NCI-H460 (cell line): ENCODE measurements at places on chromosomes 16 and 17. TPM values are rescaled to one million over a fixed set of nuclear protein-coding genes. Genes with fewer than 3 reads are reported as not detected.
A peak's percentile ranks its signal among the peaks of the same experiment; 100 is the strongest.

GRCh38 chr17:4087911-4088693 is 54.7 kb downstream of the ZZEF1 start:
- DNase-seq, result no peak

GRCh38 chr17:41492771-41493170 is 3.1 kb upstream of the KRT36 start:
- no peak for DNase-seq

GRCh38 chr17:63275971-63276745 is 169.9 kb downstream of the CYB561 start:
- peak; percentile 21 for DNase-seq

- DNase-seq, result no peak
These were observed 102.2 kb downstream of the HIC1 start for GRCh38 chr17:2157081-2157480.

DNA sequence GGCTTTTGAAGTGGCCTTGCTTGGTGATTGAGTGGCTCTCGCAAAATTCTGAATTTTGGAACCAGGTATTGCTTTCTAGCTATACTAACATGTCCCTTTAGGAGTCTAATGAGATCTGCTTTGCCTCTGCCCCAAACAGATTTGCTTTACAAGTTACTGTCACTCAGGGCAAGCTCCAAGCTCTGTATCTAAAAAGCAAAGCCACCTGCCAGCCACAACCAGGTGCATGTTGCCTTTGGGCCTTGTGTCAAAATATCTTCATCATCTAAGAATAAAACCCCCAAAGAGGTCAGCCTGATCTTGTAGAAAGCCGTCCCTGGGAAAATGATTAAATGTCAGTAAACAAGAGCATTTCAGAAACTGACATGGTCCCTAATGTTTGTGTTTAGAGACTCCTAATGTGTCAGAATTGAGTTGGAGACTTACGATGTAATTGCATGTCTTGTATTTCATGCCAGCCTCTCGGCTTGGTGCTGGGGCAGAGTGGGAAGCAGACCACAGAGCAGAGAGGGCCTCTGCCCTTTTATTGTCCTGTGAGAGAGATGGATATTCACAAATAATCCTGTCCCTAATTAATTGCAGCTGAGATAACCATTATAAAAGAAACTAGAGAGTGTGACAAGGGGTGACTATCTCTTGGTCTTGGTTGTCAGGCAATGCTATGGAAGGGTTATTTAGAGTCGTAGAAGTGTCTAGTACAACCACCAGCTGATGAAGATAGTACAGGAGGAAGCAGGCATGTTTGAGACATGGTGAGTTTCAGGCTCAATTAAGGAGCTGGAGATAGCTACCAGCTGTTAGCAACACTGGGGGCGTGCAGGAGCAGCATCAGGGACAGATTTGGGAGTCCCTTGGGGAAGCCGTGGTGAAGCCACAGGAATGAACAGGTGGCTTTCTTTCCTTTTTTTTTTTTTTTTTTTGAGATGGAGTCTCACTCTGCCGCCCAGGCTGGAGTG is 90.7 kb downstream of the PITPNC1 start:
- DNase-seq, result no peak

- no peak for DNase-seq
These were observed 6.7 kb upstream of the GUCY2D start for GRCh38 chr17:7995724-7996123.

TSPOAP1 gene
- not detected in 2 replicates for total RNA-seq

DNA sequence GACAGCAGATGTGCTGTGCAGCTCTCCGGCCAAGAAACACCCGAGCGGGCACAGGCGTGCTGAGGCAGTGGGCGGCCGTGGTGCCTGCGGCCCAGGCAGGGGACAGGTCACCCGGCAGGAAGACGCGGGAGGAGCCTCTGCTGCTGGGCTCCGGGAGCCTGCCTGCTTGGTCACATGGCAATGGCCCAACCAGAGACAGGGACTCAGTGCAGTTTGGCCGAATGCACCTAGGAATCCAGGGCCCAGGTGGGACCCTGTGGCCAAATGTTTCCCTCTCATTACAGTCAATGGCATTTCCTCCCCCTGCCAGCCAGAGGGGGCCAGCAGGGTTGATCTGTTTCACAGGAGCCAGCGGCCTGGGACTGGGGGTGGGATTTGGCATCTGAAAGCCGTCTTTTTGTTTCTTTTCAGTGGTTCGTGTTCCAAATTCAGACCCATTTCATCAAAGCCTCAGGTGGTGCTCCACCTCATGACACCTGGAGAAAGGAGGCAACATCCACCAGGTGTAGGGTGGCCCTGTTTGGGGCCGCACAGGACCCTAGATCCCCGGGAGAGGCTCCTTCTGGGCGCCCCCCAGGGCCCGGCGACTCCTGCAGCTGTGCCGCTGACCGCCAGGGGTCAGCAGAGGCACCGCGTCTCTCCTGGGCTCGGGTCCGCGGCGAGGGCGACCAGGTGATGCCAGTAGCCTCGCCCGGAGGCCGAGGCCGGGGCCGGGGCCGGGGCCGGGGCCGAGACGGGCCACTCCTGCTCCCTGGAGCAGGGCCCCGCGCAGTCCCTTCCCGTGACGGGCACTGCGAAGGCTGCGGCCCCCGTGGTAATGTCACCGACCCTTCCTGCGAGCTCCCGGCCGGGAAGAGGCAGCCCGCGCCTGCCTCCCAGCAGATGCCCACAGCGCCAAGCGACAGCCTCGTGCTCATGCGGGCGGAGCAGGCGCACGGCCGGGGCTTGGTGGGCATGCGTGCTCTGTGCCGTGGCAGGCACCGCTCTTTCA is 118.5 kb downstream of the C16orf78 start:
- DNase-seq, result peak; percentile 8

DNA sequence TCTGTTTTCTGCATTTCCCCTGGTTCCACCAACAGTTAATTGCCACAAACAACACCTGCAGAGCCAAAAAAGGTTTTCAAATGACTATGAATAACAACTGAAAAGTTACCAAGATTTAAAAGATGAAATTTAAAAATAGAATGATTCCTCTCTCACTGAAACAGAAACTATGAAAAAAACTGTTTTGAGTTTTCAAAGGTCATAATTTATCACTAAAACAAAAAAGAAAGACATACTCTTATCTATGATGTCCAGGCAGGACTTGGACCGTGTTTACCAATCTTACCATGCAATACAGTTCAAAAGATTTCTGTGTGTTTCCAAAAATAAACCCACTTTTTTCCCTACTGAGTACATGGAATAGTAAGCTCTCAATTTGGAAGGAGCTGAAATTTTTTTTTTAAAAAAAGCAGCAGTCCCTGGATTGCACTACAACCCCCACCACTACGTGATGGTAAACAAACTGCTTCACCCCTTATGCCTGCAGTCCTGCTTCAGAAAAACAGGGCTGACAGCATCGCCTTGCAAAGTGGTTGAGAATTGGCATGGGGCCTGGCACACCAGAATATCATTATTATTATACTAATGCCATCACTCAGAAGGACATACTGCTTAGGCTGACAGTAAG is 8.5 kb downstream of the TXNDC11 start:
- DNase-seq, result no peak

CALB2 gene
- total RNA-seq, result 1.6 TPM in 2 replicates

GRCh38 chr17:80671039-80671824 is 126.6 kb downstream of the RPTOR start:
- no peak for DNase-seq

DNA sequence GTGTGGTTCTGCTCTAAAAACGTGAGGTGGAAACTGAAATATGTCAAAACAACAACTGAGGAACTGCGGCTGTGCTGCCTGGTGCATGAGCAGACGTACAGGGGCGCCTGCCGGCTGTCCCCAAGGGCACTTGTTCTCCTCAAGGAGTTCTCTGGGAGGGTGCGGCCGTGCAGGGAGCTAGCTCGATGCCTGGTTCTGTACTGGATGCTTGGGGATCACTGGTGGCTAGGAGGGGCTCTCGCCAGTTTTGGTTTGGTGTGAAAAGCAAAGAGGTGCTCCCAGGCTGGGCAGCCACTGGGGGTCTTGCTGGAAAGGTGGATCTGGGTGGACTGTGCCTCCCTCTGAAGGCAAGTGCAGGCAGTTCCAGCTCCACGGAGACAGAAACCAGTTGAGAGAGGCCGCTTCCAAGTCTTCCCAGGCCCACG is 41.9 kb upstream of the ATP2A3 start:
- DNase-seq, result no peak

DNA sequence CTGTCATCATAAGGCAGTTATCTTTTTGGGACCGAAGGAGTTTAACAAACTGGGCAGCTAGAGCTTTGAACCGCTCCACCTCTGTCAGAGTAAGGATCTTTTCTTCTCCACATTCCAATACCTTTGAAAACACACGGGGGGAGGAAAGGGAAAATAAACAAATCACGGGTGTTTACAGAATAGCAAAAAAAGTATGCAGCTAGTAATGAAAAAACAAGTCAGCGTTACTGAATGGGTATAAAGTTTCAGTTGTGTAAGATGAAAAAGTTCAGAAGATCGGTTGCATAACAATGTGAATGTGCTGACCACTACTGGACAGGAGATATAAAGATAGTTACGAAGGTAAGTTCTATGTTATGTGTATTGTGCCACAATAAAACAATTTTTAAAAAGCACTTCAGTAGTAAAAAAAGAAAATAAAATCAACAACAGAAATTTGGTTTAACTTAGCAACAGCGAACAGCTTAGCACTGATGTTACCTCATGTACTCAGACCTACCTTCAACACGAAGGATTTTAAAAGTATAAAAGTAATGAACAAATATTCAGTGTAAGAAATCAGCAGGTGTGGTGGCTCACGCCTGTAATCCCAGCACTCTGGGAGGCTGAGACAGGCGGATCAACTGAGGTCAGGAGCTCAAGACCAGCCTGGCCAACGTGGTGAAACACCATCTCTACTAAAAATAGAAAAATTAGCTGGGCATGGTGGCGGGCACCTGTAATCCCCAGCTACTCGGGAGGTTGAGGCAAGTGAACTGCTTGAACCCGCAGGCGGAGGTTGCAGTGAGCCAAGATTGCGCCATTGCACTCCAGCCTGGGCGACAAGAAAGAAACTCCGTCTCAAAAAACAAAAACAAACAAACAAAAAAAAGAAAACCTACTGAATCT is 34.3 kb downstream of the MARF1 start:
- DNase-seq, result peak; percentile 46

DNA sequence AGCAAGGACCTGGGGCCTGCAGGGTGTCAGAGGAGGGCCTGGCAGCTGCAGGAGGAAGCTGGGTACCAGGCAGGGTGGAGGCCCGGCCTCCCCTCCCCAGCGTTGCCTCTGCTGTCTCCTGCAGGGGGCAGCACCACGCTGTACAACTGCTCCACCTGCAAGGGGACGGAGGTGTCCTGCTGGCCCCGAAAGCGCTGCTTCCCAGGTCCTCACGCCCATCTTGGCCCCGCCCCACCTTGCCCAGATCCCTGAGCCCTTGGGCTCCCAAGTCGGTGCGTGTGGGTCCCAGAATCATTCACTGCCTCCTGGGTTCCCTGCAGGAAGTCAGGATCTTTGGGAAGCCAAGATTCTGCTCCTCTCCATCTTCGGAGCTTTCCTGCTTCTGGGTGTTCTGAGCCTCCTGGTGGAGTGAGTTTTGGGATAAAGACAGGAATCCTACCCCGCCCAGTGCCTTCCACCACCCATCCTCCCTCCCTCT is 1.2 kb downstream of the TMEM95 start:
- peak; percentile 75 for DNase-seq

ZNF598 gene
- 35.1 and 37.1 TPM in 2 replicates for total RNA-seq

GRCh38 chr16:79658301-79659033 is 57.9 kb upstream of the MAF start:
- no peak for DNase-seq

- no peak for DNase-seq
These were observed 631 bp downstream of the RETREG3 start for GRCh38 chr17:42608305-42609181.

PTX4 gene
- 0.15 TPM in 1 of 2 replicates, not detected in the other for total RNA-seq

- DNase-seq, result no peak
These were observed 25.8 kb downstream of the CNGB1 start for GRCh38 chr16:57944970-57945739.

DNA sequence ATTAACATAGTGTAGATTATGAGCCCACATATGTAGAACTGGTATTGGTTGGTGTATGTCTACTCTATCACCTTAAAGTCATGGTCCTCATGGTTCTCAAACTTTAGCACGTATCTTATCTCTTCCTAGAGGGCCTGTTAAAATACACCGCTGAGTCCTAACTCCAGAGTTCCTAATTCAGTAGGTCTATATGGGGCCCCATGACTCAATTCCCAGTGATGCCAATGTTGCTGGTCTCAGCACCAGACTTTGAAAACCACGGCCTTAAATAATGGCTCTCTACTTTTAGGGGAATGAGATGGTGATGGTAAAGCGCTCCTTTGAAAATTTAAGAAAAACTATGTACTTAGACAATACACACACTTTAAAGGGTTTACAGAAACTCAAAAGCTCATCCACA is 36.6 kb downstream of the SMURF2 start:
- DNase-seq, result no peak

PHB1 gene
- total RNA-seq, result 136 and 142 TPM in 2 replicates

GPR179 gene
- total RNA-seq, result 0.03 and 0.05 TPM in 2 replicates

GRCh38 chr16:46830417-46830901 is 521 bp downstream of the C16orf87 start:
- no peak for DNase-seq

LGALS9C gene
- total RNA-seq, result 0.72 and 0.89 TPM in 2 replicates
